ENCODE measurements at places on chromosomes 3 and 15. TPM values are rescaled to one million over a fixed set of nuclear protein-coding genes. Genes with fewer than 3 reads are reported as not detected.

Gene WDR93
- total RNA-seq, result not detected

Gene CCR3
- not detected for total RNA-seq

DNA sequence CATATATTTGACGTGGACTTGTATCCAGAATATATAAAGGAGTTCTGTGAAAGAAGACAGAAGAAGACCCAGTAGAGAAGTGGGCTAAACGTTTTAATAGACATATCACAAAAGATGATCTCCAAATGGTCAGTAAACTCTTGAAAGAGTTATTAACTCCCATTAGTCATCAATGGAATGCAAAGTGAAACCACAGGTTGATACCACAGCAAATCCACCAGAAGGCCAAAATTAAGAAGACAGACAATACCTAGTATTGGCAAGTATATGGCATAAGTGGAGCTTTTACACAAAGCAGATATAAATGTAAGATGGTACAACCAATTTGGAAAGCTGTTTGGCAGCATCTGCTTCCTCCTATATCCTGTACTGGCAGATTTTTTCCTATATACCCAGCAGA is 6.0 kb downstream of the SPATA16 start:
- no peak for DNase-seq

Gene CACNA2D3
- not detected for total RNA-seq

Gene HCN4
- 0.06 TPM for total RNA-seq

DNA sequence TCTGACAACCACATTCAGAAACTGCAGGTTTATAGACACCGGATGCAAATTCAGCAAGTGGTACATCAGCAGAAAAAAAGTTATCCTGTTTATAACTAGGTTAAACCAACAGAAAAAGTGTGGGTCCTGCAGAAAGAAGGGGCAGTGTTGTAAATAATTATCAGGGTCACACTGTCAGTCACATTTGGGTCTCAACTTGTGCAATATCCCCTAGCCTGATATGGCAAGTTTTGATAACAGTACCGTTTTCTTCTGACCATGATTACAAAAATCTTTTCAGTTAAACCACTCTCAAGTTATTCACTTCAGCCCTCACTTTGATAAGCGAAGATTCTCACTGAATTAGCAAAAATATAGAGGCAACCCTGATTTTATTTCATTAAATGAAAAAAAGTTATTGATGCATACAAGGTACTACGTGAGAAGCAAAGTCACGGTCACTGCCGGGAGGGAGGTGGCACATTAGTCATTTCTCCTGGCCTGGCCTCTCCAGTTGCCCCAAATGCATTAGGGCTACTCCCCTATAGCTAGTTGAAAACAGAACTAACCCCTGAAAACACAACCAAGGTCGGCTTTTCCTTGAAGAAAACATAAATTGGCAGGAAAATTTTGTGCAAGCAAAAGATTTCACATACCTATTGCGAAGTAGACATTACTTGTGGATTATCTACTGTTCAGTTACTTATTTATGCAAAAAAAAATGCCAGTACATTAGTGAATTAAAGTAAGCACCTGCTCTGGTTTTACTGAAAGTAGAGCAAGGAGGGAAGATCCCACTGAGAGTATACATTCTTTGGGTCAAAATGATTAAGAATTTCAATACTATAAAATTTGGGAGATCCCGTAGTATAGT is 28.6 kb downstream of the IL5RA start:
- DNase-seq, result no peak

Gene IL5RA
- not detected for total RNA-seq

DNA sequence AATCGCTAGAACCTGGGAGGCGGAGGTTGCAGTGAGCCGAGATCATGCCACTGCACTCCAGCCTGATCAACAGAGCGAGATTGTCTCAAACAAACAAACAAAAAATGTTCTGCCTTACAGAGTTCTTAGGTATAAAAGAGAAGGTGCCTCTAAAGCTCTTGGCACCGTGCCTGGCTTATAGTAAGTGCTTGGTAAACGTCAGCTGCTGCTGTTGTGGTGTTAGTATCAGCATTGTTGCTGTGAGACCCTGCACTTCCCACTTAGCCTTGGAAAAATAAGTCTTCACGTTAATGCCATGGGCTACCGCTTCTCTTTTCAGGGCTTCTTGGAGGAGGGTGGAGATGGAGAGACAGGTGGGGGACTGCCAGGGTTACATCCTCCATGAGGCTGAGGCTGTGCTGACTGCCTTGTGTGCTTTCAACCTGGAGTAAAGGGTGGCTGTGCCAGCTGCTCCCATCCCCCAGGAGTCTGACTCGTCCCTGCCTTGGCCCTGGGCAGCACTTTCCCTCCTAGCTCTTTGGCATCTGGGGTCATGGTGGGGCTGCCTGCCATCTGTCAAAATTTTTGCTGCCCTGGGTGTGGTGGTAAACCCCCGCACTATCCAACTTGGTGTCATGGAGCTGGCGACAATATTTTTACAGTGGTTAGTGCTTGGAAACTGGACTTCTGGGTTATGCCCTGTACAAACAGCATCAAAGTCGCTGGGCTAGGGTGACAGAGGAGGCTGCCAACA is 17.8 kb downstream of the FLNB start:
- DNase-seq, result no peak

GRCh38 chr3:78337801-78338211 is 1297.9 kb downstream of the ROBO2 start:
- no peak for DNase-seq

Gene GABRR3
- not detected for total RNA-seq

Gene TMEM108
- 0.53 TPM for total RNA-seq

DNA sequence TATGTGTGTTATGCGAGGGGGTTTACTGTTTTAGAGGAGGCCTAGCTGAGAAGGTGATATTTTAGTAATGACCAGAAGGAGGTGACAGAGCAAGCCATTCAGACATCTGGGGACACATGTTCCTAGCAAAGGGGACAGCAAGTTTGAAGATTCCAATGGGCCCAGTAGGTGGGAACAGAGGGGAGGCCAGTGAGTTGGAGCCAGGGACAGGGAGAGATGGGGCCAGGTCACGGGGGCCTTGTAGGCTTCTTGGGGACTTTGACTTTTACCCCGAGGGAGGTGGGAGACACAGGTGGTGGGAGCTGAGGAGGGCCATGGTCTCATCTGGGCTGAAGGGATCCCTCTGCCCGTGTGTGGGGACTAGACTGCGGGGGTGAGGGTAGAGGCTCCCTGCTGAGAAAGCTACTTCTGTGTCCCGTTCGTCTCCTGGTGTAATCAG is 72.5 kb downstream of the MGLL start:
- no peak for DNase-seq

GRCh38 chr3:154178172-154178571 is 57.0 kb downstream of the ARHGEF26 start:
- no peak for DNase-seq

DNA sequence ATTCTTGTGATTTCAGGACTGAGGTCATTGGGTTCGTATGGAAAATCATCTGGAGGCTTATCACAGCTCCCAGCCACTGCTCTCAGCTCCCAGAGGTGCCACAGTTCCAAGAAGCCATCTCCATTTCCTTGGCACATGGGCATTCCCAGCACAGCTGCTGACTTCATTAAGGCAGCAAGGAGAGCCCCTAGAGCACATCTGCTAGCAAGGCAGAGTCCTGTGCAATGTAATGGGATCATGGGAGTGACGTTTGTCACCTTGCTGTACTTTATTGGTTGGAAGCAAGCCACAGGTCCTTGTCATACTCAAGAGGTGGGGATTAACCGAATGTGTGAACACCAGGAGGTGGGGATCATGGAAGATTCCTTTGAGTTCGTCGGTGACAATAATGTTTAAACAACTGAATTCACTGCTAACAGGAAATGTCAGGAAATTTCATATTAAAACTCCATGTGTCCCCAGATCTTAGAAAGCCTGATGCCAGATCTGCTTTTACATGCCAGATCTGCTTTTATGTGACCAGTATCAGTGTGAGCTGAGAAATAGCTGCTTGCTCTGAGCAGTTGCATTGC is 148.8 kb downstream of the GABRG3 start:
- DNase-seq, result no peak

- no peak for DNase-seq
Observed at GRCh38 chr15:90059208-90059985, 42.9 kb downstream of the IDH2 start.

Gene CADPS
- total RNA-seq, result not detected

DNA sequence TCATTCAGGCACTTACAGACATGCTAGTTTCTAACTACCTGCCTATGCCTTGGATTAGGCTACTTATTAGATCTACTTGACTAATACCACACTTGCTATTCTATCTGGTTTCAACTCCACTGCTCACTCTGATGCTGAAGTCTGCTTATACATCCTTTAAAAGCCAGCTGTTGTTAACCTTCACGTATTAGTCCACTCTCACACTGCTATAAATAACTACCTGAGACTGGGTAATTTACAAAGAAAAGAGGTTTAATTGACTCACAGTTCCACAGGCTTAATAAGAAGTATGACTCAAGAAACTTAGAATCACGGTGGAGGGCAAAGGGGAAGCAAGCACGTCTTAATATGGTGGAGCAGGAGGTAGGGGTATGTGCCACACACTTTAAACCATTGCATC is 47.7 kb upstream of the ANKRD28 start:
- DNase-seq, result no peak

DNA sequence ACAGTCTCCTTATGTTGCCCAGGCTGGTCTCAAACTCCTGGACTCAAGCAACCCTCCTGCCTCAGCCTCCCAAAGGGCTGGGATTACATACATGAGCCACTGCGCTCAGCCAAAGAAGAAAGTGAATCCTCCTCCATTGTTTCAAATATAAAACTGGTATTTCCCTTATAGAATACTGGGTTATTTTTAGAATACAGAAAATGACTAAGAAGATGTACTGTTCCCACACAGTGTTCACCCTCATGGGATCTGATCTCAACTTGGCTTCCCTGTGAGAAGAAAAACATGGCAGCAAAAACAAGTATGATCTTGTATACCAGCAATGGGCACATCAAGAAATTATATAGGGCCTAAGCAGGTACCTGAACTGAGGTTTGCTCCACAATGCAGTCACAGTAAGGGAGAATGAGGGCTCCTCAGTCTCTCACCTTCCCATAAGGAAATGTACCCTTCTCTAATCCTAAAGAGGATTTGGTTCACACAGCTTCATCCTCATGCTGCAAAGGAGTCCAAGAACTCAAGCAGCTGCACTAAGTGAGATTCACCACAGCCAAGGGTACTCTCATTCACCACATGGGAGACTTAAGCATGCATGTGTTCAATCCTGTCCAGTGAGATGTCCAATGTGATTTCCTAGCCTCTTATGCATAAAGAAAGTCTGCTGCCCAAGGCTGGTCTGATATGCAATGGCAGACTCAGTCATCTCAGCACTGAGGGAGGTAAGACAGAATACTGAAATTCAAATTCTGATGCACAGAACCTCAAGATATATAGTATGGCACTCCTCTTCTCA is 25.8 kb downstream of the USP4 start:
- no peak for DNase-seq

- no peak for DNase-seq
Observed at GRCh38 chr15:47326410-47327333, 390.6 kb upstream of the SEMA6D start.

DNA sequence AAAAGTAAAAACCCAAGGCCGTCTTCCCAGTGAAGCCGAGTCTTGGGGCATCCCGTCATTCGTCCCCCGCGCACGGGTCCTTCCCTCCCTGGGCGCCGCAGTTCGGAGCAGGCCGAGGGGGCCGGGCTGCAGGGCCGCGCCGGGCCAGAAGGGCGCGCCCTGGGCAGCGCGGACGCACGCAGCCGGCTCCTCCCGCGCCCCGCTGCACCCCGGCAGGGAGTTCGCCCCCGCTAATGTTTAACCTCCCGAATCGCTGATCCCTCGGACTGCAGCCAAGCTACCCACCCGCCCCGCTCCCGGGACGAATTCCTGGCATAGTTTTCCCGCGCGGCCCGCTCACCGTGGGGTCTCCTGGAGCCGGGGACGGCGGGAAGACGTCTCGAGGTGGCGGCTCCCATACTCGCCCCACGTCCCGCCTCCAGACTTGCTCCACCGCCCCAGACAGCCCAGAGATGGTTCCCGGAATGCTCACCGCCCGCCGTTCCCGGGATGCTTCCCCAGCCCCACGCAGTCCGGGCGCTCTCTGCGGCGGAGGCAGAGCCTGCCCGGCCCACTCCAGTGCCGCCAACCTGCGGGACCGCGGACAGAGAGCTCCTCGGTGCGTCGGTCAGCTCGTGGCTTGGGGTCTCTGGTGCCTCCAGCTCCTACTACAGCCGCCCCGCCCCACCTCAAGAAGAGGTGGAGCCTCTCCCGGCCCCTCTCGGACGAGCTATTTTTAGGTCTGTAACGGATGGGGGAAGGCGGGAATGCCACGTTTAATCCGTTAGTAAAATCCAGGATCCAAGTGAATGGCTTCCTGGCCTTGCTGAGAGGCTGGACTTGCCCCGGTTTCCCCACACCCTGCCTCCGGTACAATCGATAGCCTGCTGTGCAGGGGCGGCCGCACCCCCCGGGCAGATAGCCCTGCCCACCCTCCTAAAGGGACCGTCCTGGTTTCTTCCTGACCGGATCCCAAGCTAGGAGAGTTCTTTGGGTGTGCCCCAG is at the start of gene DZIP1L:
DZIP1L (minus strand) TSS at position 621 of the 984 bp plus-strand sequence. CDS start 11,637 bp downstream, outside the sequence.
- no peak for DNase-seq

DNA sequence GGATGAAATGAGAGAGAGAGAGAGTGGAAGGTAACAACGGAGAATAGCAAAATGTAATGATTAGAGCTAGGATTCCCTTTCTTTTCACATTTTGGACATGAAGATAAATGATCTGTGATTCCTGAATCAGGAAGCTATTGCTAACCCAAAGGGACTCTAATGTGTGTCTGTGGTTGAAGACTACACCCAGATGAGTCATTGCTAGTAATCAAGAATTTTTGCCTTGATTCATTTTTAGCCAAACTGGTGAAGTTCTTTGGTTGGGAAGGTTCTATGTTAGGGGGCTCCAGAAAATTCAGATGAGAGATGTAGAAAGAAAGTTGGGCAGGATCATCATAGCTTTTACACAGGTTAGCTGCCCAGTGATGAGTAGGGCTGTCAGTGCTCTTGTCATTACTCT is 116.4 kb downstream of the DUT start:
- no peak for DNase-seq

DNA sequence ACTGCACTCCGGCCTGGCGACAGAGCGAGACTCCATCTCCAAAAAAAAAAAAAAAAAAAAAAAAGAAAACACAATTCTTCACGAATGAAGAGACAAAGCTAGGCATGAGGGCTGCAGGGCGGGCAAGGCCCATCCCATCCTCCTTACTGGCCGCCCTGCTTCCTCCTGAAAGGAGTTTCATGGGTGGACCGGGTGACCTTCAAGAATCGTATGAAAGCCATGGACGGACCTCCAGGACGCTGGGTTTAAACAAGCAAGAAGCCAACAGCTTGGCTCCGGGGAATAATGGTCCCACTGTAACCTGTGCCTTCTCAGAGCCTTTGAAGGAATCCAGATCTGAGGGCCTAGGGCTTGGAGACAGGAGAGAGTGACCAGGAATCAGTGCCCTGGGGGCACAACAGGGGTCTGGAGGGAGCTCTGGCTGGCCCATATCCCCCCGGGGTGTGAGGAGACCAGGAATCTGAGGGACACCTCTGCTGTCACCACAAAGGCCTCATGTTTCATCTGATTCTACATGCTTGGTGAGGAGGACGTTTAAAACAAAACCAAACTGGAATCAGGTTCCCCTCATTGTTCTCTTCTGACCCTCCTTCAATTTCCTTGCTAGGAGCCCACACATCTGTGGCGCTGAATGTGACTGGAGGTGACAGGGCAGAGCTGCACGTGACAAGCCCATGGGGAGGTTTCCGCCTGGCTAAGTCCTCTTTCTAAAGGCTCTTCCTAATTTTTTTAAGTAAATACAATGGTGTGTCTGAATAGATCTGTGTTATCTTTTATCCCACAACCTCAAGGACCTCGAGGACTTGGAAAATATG is 46.1 kb downstream of the WHAMM start:
- no peak for DNase-seq

GRCh38 chr3:42764115-42764514 is 8.9 kb downstream of the CCDC13 start:
- no peak for DNase-seq

- no peak for DNase-seq
Observed at GRCh38 chr3:42078677-42079076, 12.5 kb upstream of the TRAK1 start.
